ENCODE measurements at places on chromosomes 13 and 19.
A peak's percentile ranks its signal among the peaks of the same experiment; 100 is the strongest.

GRCh38 chr13:71030784-71031183 is 836.2 kb downstream of the DACH1 start:
- no peak for DNase-seq

DNA sequence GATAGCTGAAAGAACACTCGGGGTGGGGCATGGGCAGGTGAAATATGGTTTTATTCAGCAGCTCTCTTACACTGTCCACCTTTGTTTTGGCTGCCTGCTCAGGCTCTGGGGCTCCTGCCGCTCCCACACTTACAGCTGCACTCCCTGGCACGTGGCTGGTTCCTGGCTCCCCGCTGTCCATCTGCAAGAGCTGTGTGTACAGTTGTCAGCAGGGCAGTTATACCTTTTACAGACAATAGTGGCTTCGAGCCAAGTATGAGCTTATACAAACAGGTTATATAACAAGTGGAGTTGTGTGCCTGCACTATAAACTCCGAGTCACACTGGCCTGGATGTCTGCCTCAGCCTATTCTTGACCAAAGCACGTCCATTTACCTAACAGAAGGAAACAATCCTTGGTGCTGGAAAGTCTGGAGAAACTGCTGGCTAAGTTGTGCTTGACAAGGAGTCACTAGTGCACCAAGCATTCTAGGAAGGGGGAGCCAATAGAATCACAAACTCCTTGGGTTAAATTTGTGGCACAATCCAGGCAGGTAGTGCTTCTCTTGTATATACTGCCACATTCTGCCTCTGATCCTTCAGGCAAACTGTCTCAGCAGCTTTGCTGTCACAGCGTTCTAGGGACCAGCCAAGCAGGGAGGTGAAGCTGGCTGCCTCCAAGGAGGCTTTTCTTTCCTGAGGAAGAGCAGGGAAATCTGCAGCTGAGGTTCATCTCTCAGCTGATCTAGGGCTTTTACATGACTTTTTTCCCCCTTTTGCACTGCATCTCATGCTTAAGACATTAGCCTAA is 68.2 kb downstream of the NHLRC3 start:
- DNase-seq, result no peak

DNA sequence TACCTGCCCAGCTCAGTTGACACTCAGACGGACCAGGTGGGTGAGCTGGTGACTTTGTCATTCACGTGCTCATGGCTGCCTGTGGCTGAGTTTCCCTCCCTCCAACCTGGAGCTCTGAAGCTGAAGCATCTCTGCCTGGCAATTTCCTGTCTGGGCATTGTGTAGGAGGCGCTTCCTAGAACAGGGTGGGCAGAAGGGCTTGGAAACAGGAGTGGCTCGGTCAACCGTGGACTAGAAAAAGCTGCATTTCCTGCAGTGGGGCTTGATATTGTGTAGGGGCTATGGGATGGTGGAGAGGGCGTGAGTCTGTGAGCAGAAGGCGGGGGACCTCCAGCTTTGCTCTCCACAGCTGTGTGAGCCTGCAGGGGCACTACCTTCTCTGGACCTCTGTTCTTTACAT is 278.3 kb downstream of the TEX29 start:
- DNase-seq, result no peak

- no peak for DNase-seq
These were observed 114.9 kb downstream of the PCCA start for GRCh38 chr13:100203696-100204367.

GRCh38 chr19:5803441-5803751 is 1.5 kb upstream of the NRTN start:
- DNase-seq, result no peak

DNA sequence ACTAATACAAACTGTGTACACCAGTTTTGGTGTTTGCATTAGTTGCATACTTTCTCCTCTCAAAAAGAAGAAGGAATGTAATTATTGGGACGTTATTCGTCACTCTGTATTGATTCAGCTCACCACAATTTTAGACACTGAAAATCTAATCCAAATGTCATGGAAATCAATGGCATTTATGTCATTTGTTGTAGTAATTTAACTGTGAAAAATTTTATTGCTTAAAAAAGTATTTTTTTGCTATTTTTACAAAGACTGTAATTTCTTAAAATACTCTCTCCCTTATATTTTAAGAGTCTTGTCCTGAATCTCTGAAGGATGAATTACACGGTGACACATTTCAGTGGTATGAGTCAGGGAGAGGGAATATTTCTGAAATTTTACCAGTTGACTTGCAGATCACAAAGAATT is 2117.6 kb downstream of the PCDH9 start:
- DNase-seq, result no peak

- no peak for DNase-seq
These were observed 7.9 kb downstream of the INTS6 start for GRCh38 chr13:51444922-51445321.

DNA sequence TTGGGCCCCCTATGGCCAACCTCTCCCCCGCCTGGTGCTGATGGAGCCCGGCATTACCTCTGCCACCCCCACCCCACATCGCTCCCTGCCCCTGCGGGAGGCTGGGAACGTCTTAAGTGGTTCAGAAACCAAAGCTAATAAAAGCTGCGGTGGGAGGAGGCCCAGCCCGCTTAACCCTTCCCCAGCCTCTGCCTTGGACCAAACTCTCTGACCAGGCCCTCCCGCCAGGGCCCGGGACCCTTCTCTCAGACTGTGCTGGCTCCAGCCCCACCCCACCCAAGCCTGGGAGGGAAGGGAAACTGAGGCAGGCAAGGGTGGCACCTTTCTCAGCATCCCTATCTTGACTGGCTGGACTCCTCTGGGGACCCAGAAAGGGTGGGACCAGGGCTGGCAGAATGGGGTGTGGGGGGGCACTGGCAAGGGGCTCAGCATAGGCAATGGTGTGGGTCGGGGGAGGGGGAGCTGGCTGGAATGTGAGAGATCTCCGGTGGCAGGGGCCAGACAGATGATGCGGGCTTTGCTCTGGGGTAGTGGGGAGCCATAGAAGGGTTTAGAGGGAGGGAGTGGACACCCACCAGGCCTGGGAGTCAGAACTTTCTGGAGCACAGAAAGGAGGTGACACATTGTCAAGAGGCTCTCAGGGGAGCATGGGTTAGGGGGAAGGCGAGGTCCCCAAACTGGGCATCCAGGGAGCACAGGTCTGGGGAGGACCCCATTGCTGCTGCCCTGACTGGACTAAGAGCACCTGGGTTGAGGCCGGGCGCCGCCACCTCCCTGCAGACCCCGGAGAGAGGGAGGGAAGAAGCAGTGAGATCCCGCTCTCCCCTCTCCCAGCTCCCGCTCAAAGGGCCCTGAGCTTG is 21.9 kb downstream of the SMIM24 start:
- DNase-seq, result no peak

DNA sequence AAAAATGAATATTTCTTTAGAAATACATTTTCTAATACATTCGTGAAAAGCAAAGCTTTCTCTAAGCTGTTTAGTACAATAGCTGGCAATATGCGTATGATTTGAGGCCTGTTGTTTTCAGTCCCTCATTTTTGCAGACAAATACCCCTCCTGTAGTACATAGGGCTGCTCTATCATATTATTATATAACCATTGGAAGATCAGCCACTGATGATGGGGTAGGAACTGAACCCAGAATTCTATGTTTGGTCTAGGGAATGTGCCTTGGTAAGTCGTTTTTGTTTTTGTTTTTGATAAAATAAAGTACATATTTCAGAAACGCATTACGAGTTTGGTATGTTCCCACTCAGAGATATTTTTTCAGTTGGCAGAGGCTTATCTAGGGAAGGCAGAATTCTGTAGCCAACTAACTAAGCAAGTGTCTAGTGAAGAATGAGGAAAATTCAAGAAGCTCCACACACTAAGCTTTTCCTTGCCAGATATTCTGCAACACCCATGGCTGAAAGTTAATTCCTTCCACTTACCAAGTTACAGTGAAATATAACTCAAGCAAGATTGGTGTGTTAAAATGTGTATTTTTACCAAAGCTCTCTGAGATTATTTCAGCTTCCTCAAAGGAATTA is 656.9 kb upstream of the MIR17HG start:
- no peak for DNase-seq

- DNase-seq, result no peak
These were observed 900.1 kb downstream of the PCDH9 start for GRCh38 chr13:66329988-66330451.

DNA sequence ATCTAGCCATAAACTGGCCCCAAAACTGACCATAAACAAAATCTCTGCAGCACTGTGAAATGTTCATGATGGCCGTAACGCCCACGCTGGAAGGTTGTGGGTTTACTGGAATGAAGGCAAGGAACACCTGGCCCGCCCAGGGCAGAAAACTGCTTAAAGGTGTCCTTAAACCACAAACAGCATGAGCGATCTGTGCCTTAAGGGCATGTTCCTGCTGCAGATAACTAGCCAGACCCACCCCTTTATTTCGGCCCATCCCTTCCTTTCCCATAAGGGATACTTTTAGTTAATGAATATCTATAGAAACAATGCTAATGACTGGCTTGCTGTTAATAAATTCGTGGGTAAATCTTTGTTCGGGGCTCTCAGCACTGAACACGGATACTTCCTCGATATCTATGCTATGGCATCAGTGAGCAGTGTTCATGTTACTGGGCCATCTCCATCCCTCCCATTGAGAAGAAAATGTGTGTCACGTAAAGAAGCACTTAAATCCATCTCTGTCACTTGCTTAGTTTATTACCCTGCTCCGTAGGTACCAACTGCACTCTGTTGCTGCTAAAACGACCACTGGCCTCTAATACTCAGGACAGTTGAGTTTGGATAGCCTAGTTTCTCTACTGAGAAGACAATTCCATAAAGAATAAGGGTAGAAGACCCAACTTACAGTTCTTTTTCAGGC is 5.3 kb downstream of the ATP7B start:
- no peak for DNase-seq

- no peak for DNase-seq
These were observed 9.0 kb downstream of the RASA3 start for GRCh38 chr13:114123448-114123847.

- no peak for DNase-seq
These were observed 2.8 kb upstream of the CERS4 start for GRCh38 chr19:8206147-8207087.

- DNase-seq, result no peak
These were observed 17.8 kb downstream of the ZNF507 start for GRCh38 chr19:32363175-32363574.

- DNase-seq, result no peak
These were observed 1231.4 kb upstream of the MIR17HG start for GRCh38 chr13:90116121-90116520.

- peak; percentile 56 for DNase-seq
These were observed 591 bp downstream of the DEDD2 start for GRCh38 chr19:42216653-42217519.

DNA sequence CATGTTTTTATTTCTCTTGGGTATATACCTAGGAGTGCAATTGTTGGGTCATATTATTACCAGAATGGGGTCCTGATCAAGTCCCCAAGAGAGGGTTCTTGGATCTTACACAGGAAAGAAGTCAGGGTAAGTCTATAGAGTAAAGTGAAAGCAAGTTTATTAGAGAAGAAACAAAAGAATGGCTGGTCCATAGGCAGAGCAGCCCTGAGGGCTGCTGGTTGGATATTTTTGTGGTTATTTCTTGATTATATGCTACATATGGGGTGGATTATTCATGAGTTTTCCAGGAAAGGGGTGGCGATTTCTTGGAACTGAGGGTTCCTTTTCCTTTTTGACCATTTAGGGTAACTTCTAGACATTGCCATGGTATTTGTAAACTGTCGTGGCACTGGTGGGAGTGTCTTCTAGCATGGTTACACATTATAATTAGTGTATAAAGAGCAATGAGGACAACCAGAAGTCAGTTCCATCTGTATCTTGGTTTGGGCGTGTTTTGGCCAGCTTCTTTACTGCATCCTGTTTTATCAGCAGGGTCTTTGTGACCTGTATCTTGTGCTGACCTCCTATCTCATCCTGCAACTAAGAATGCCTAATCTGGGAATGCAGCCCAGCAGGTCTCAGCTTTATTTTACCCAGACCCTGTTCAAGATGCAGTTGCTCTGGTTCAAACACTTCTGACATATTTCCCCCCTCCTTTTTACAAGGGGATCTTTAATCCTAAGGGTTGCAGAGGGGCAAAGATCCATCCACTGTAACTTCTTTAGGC is 41.1 kb downstream of the CEACAM1 start:
- peak; percentile 41 for DNase-seq

DNA sequence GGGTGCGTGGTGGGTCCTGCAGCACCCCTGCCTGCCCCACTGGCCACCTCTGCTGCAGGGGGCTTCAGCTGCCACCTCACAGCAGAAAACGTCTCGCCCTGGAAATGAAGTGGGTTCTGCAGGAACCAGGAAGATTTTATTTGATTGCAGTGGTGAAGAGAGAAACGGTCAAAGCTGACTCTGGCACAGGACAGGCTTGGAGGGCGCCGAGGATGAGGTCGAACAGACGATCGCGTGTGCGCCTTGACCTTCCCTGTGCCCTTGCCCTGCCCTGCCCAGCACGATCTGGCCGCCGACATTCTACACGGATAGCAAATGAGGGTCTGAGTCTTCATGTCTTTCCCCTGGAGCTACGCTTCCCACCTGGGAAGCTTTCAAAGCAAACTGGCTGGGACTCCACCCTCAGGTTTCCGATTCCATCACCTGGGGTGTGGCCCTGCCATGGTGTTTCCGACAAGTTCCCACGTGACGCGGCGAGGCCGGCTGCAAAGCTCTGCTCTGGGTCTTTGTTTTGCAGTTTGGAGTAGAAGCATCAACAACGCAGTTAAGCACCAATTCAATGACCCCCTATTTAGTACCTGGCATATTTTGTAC is 50.3 kb upstream of the TUBGCP3 start:
- no peak for DNase-seq

GRCh38 chr19:45276284-45276687 is 25.2 kb downstream of the MARK4 start:
- peak; percentile 64 for DNase-seq

GRCh38 chr13:31965361-31966066 is 66.1 kb upstream of the FRY start:
- DNase-seq, result no peak

DNA sequence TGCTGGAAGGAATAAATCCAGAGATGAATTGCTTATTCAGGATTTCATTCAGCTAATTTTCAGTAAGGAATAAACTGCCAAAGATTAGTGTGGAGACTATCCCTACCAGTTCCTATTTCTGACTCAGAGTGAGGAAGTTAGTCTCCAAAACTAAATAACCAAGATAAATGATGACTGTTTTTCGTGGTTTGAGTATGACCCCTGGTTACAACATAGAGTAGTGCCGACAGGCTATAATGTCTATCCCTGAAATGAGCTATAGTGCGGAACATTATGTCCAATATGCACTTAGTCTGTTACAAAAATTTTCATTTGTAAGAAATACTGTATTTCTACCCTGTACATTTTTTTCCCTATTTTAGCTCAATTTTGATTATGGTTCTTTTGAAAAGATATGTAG is 51.4 kb downstream of the NBEA start:
- no peak for DNase-seq

DNA sequence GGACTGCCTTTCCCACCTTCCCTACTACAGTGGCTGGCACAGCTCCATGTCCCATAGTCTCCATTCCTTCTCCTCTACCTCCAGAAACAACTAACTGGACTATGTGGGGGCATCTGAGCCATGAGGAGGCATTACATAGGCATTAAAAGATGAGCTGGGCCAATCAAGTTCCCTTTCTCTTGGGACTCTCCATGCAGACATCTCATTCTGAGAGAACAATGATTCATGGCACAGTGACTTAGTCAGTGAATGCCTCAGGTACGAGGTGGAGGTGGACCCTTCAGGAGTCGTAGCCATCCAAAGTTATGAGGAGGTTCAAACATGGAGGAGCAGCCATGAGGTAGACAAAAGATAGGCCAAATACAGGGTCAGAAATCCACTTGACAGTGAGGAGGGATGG is 70.0 kb downstream of the GPC6 start:
- DNase-seq, result no peak

GRCh38 chr19:33133438-33134031 is 1.6 kb downstream of the WDR88 start:
- DNase-seq, result no peak

GRCh38 chr13:41199079-41199478 is 4.7 kb upstream of the KBTBD7 start:
- no peak for DNase-seq
